ENCODE measurements at places on chromosomes 7 and 10.
A peak's percentile ranks its signal among the peaks of the same experiment; 100 is the strongest.

- no peak for DNase-seq
Observed at GRCh38 chr10:104230490-104230889, 1.7 kb downstream of the CFAP43 start.

DNA sequence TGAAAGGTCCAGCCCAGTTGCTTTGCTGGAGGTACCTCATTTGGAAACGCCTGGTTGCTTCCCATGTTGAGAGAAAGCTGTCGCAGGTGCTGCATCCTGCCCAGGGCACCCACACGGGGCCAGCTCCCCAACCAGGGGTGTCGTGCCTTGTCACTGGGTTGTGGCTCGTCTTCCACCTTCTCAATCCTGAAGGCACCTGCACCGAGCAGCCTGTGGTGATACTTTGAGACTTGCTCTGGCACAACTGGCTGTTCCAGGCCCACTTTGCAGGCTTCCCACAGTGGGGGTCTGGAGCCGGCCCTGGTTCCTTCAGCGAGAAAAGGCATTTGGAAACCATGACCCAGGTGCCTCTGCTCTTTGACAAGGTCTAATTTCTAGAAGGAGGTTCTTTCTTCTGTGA, 197.3 kb upstream of the PPP2R2D start:
- no peak for DNase-seq

- no peak for DNase-seq
Observed at GRCh38 chr7:156907656-156908055, 14.7 kb upstream of the LMBR1 start.

DNA sequence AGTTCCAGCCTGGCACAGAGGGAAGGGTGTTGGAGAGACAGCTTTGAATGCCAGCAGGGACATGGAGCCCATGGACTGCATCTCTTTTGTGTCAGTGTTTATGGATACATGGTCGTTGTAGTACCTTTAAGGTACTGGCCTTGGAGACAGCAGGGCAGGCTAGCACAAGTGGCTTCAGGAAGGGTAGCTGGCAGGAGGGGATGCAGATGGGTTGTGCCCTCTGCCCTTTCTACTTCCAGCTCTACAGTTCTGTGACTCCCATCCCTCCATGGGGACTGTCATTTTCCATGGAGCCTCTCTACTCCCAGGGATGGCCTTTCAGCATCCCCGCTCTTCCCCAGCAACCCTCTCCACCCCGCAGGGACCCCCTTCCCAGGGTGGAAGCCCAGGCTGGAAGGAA, 25.1 kb downstream of the POLL start:
- no peak for DNase-seq

- no peak for DNase-seq
Observed at GRCh38 chr7:28815369-28815927, 142.7 kb downstream of the TRIL start.

- DNase-seq = no peak
Observed at GRCh38 chr7:11818281-11818680, 13.7 kb downstream of the THSD7A start.

DNA sequence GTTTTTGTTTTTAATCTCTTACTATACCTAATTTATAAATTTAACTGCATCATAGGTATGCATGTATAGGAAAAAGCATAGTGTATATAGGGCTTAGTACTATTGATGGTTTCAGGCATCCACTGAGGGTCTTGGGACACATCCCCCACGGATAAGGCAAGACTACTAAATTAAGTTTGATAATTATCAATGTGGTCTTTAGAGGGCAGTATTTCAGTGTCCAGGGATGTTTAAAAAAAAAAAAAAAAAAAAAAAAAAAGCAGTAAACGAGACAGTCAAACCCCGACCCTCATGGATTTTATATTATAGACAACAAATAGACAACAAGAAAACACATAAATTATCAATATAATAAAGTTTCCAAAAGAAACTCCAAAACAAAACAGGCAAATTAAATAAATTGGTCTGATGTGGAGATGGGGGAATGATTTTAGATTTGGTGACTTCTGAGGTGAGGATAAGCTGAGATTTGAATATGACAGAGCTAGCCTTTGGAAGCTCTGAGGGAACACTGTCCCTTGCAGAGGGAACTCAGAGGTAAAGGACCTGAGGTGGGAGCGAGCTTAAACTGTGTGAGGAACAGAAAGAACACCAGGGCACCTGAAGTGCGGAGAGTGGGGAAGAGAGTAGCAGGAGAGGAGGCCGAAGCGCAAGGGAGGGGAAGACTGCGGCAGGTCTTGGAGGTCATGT, 14.8 kb downstream of the ACSM6 start:
- no peak for DNase-seq

DNA sequence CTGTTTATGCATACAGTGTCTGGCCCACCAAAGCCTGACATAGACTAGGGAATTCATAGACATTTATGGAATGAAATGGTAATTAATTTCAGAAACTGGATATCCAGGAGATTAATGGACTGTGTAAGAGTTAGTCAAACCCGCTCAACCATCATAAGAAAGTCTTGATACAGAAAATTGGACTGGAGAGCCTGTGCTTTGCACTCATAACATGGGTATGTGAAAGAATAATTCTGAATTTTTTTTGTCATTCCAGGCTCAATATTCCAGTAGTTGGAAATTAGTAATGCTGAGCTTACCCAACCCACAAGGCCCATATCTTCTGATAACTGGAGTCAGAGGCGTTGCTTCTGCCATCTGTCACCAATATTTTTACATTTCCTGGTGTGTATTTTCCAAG, 799.7 kb upstream of the IGFBP3 start:
- no peak for DNase-seq

- no peak for DNase-seq
Observed at GRCh38 chr7:36088966-36089365, 64.1 kb upstream of the EEPD1 start.

DNA sequence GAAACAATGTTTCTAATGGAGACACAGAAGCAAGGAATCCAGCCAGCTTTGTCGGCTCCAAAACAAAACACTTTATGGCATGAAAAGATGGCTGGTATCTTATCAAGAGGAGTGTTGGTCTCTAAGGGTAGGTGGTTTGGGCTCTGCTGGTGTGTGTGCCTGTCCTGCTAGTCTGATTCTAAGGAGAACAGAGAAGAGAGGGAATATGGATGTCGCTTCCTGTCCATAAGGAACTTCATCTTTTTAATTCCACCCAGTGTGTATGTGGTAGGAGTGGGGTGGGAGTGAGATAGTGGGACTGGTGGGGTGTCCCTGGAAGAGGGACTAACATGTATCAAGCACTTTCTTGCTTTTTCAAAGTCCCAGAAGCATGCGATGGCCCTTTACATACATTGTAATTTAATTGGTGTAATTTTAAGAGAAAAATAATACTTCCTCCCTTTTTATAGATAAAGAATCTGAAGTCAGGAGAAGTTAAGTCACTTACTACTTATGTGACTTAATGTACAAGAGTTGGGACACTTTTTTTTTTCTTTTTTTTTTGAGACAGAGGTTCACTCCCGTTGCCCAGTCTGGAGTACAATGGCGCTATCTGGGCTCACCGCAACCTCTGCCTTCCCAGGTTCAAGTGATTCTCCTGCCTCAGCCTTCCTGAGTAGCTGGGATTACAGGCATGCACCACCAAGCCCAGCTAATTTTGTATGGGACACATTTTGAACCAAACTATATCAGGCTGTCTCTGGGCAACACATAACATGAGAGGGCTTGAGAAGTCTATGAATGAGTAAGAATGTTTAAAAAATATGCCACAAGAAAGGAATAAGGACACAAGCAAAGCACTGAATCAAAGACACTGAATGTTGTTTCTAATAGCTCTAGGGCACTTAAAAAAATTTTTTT, 18.8 kb downstream of the NT5C3A start:
- DNase-seq = no peak

DNA sequence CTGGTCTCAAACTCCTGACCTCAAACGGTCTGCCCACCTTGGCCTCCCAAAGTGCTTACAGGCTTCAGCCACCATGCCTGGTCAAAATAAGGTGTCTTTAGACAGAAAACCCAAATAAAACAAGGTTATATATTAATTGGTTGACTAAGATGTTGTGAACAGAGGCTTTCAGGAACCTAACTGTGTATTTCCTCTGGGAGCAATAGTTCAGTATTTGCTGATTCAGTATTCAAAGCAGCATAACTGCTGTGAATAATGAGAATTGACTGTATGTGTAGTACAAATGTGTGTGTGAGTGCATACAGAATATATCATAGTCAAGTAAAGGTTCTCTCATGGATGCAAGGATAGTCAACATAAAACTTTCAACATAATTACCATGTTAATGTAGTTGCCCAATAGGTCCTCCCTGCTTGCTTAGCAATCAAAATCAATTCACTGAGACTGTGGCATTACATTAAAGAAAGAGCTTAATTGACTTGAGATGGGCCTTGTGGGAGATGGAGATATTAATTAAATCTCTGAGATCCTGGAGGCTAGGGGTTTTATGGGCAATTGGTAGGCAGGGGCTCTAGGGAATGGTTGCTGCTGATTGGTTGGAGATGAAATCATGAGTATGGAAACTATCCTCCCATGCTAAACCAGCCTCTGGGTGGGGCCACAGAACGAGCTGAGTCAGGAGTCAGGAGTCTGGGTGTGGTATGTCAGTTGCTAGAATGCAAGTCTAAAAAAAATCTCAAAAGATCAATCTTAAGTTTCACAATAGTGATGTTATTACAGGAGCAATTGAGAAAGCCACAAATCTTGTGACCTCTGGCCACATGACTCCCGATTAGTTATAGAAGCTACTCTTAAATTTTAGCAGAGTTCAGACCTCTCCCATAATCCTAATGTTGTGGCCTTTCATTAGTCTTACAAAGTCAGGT, 162.7 kb downstream of the AKR1D1 start:
- DNase-seq = peak; percentile 46

- no peak for DNase-seq
Observed at GRCh38 chr10:67261300-67261797, 335.5 kb downstream of the LRRTM3 start.

DNA sequence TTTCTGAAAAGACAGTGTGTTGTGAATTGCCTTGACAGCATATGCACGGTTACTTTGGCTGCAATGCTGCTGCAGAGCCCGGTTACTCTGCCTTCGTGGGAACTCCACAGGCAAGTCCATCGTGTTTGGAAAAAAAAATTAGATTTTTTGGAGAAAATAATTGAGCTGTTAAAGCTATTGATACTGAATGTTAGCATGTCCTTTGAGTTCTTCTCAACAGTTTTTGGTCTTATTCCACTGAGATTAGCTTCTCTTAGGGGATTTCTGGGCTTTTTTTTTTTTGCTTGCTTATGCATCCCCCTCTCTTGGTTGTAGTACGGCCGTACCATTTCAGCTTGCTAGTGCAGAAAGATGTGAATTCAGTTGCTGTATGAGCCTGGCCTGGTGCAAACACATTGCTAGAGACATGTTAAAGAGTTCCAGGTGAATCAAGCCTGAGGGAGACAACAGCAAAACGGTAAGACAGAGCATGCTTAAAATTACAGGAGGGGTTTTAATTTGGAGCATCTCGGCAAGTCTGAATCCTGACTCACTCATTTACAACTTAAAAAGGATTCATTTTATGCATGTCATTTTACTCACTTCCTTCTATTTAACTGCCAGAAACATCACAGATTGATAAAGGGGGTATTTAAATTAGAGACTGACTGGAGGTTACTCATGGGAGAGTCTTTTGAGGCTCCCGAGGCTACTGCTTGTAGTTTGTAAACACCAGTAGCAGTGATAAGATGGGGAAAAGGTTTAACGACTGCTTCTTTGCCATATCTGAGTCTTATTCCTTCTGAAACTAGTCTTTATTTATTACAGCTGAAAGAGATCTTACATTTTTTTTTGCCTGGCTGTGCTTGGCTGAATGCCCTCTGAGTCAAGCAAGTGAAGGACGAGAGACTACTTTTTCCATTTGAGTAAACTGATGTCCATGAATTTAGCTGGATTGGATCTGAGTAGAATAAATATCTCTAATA, 113.7 kb downstream of the CDK14 start:
- no peak for DNase-seq

DNA sequence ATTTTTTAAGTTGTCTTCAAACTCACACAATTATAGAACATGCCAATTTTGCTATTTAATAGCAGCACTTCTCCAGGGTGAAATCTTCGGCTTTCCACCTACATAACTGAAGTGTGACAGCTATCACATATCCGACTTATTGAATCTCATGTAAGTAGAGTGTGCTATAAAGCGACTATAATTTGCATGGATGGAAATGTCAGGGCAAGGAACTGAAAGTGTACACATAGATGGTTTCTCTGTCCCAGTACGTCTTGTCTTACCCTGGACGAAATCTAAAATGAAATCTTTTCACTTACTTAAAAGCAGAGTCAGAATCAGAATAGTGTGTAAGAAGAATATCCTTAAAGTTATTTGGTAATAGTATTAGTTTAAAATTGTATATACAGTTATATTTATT, 132.3 kb downstream of the THSD7A start:
- DNase-seq = no peak

- DNase-seq = no peak
Observed at GRCh38 chr7:19117870-19118608, 603 bp upstream of the TWIST1 start.

DNA sequence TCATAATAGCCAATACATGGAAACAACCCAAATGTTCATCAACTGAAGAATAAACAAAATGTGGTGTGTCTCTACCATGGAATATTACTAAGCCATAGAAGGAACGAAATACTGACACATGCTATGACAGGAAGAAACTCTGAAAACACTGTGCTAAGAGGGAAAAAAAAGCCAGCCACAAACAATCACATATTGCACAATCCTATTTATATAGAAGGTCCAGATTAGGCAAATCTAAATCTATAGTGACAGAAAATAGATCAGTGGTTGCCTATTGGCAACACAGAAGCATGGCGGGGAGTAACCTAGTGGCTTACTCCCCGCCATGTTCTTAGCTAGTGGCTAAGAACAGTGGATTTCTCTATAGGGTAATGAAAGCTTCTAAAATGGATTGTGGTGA, 48.0 kb downstream of the MDH2 start:
- DNase-seq = no peak

- no peak for DNase-seq
Observed at GRCh38 chr10:20740120-20740519, 157.0 kb downstream of the NEBL start.

GRCh38 chr7:14639801-14640200, 262.8 kb downstream of the DGKB start:
- DNase-seq = no peak

DNA sequence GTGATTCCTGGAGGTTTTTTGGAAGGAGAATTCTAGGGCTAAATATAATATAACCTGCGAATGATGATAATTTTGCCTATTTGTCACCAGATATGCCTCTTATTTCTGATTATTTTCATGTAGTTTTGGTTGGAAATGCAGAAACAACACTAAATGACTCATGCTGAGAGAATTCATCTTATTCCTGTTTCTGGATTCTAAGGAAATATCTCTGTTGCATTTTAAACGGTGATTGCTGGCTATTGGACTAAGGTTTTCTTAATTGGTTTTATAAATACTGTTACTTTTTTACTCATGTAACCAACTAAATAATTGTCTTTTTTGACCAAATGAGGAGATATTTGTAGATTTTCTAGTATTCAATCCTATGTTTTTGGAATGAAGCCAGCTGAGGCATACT, 204.9 kb upstream of the NPSR1 start:
- DNase-seq = no peak

GRCh38 chr10:20396205-20396604, 500.9 kb downstream of the NEBL start:
- no peak for DNase-seq

DNA sequence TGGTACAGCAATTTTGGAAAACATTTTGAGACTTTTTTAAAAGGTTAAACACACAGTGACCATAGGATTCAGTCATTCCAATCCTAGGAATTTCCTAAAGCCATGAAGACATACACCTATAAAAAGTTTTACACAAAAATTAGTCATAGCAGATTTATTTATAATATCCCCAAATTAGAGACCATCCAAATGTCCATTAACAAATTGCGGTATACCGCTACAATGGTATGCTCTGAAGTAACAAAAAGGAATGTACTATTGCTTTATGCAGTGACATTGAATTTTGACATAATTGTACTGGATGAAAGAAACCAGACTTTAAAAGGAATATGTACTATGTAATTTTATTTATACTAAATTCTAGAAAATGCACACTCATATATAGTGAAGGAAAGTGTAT, 362.8 kb downstream of the HGF start:
- no peak for DNase-seq
